NCI-H460 (cell line): ENCODE measurements at places on chromosomes 16 and 17.

- DNase-seq = no peak
Measured at GRCh38 chr17:77707546-77707945, 251.0 kb upstream of the TNRC6C start.

DNA sequence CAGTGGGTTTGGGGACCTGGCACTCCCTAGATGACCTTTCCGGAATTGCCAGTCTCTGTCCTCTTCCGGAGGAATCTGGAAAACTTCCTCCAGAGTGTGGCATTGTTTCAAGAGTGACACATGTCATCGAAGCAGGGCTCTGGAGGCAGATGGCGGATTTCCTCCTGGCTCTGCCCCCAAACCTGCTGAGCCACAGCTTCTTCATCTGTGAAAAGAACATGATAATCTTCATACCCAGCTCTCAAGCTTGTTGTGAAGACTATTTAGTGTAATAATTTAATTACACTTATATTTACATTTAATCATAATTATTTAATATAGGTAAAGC, 19.7 kb upstream of the TEX2 start:
- no peak for DNase-seq

DNA sequence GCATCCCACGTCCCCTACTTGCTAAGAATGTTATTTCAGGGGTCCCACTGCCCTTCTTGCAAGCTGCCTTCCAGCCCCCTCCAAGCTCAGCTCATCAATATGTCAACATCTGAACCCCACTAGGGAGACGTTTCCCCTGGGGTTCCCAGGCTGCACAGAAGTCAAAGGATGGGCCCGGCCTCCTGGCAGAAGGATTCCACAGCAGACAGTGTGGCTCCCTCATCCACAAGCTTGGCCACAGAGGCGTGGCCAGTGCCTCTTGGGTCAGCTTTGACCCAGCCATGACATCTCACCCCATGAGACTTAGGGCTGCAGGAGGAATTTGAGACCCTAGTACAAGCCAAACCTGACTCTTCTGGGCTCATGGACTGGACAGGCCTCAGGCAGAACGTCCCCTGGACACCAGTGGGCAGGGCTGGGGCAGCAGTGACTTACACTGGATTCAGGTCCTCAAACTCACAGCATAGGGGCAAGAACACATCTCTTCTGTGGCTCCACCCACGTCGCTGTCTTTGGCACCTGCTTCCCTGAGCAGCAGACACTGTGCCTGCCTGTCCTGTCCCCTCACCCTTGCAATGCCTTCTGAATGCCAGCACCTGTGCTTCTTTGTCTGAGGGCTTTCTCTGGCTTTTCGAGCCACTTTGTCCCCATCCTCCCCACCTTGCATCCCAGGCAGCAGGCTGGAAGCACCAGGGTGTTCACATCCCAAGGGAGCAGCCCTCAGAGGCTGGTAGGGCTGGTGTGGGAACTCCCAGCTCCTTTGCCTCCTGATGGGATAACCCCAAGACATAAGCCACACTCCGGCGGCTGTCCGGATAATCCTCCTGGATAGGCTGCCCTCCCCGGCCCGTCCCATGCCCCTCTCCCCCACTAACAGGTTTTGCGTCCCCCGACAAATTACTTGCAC, 56.0 kb upstream of the ENPP7 start:
- DNase-seq = no peak

- no peak for DNase-seq
Measured at GRCh38 chr17:50027881-50028735, 27.8 kb upstream of the ITGA3 start.

DNA sequence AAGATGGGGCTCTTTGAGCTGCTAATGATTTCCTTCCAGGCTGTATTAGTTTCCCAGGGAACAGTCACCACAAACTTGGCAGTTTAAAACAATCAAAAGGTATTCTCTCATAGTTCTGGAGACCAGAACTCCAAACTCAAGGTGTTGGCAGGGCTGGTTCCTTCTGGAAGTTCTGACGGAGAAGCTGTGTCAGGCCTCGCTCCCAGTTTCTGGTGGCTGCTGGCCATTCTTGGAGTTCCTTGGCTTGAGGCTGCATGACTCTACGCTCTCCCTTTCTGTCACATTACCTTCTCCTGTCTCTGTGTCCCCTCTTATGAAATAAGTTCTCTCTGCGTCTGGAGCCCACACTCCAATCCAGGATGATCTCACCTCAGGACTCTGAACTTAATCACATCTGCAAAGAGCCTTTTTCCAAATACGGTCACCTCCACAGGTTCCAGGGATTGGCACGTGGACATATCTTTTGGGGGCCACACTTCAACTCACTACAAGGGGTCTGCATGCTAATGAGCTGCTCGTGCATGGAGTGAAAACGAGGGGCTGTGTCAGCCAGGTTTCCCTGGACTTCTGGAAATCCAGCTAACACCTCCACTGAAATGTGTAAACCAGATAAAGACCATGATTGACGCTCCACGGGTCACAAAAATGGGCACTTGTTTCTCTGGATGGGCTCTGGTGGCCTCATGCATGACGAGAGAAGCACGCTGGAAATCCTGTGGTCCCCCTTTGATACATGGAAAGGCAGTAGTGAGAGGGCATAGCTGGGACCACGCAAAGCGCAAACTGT, 78.3 kb downstream of the DYNLRB2 start:
- DNase-seq = no peak

DNA sequence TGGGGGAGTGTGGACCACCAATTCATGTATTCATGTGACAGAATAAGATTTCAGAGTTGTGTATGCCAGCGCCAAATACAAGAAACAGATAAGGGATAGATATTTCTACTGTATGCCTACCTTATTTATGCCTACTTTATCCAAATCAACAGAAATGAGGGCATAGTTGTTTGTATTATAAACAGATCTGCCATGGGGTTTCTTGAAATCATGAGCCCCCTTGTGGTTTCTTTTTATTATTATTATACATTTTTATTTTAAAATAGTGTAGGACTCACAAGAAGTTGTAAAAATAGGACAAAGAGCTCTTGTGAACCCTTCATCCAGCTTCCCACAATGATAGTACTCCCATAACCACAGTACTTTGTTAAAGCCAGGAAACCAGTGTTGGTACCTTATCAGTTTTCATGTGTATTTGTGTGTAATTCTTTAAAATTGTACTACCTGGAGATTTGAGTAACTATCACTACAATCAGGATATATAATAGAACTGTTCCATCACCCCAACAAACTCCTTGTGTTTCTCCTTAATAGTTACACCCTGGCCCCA, 229.4 kb downstream of the CCDC182 start:
- no peak for DNase-seq

DNA sequence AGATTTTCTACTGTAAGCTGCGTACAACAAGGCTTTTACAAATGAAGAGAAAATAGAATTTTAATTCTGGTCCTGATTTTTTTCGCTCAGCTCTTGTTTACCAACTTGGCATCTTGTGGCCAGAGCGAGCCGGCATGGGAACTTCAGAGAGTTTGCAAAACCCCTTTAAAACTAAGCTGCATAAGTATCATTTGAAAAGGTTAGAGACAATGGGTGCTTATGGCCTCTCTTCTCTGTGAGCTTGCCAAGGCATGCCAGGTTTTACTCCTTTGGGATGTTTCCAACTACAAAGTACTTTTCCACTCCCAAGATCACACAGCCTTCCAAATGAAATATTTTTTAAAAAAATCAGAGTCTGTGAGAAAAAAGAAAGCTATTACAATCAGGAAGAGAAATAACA, 62.4 kb upstream of the FA2H start:
- DNase-seq = no peak

DNA sequence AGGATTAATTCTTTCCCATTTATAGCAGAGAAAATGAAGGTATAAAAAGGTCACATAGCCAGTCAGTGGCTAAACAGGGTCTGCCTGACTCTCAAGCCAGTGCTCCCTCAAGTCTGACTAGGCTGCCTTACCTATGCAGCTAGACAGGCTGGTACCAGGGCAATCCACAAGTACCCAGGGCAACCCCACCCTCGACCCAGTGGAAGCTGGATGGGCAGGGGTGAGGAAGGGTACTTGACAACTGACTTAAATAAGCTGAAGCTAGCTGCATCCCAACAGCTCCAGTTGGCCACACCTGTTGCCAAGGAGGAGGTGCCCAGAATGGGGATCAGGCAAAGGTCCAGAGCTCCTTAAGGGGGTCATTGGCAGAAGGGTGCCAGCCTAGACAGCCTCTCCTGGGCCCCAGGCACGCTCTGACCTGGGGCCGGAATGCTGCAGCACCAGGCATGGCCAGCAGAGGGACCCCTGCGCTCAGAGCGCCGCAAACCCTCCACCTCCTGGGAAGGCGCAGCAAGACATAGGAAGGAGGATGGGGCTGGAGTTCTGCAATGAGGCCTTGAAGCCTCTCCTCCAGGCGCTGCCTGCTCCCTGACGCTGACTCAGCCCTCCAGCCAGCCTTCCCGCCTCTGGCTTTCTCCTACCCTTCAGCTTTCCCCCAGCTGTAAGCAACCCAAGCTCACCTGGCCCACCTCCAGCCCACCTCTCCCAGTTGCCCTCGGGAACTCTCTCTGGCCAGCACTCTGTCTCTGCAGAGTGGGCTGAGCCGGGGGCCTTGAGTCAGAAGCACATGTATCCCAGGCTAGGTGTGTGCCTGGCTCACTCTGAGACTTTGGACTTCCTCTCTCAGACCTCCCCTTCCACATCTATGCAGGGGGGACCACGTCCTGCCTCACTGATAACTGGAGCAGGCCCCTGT, 28.8 kb downstream of the MPP2 start:
- peak; percentile 61 for DNase-seq

GRCh38 chr17:41392278-41392677, 5.1 kb downstream of the KRT31 start:
- DNase-seq = no peak

DNA sequence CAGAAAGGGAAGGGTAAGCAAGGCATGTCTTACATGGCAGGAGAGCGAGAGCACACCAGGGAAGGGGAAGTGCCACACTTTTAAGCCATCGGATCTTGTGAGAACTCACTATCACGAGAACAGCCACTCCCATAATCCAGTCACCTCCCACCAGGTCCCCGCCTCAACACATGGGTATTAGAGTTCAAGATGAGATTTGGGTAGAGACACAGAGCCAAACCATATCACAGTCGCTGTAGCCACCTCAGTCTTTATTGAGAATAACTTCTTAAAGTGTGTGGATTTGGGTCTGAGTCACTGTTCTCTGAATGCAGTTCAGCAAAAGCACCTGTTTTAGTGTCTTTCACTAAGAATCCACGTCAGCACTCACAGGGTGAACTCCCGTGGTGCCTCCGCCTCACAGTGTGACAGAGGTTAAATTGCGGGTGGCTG, 195.2 kb upstream of the CHMP6 start:
- no peak for DNase-seq

DNA sequence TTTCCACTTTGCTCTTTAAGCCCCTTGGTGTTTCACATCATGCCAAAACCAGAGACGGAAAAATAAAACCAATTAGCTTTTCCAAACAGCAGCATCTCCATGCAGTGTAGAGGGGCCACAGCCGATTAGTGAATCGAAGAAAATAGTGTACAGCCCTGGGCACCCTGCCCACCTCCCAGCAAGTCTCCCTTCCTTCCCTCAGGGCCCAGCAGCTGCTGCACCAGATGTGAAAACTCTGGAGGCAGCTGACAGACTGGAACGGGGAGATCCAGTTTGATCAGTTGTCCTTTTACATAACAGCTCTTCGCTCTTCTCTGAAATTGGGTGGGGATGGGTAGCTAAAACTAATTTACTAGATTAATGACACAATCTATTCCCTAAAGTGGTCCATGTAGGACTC, 19.3 kb downstream of the TMEM11 start:
- DNase-seq = no peak

DNA sequence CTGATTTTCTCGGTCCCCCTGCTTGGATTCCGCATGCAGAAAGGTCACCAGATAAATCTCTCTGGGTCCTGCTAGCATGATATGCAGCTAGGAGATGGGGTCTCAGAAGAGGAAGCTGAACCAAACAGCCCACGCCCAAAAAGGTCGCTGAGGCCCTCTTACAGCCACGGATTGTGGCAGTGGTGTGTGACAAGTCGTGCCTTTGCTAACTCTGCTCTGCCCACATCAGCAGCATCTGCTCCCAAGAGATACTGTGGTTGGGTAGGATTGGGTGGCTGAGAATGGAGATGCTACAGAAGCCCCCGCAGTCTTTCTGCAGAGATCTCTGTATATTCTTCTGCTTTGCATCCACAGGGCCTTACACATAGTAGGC, 15.2 kb upstream of the SKAP1 start:
- no peak for DNase-seq

- DNase-seq = no peak
Measured at GRCh38 chr16:57873218-57873617, 70.9 kb upstream of the KIFC3 start.

- no peak for DNase-seq
Measured at GRCh38 chr16:56983211-56983751, 6.1 kb upstream of the NLRC5 start.

- DNase-seq = no peak
Measured at GRCh38 chr16:30065943-30066760, 592 bp downstream of the ALDOA start.

DNA sequence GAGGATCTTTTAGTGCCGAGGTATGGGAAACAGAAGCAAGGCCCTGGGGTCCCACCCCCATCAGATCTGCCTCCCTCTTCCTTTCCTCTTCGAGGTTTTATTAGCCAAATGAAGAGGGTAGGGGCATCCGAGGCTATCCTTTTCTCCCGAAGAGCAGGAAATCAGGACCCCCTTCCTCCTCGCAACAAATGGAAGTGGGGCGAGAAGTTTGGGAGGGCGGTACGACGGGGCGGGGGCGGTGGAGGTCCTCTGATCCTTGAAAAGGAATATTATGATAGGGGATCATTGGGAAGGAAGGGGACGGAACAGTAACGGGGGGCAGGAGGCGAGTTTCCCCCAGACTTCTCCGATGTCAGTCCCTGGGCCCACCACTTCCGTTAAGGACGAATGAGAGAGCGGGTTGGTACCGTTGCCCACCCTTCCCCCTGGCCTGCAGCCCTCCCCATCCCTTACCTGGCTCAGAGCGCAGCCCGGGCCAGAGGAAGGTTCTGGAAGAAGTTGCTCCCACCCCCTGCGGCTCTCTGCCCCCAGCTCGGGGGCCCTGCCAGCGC, 309 bp downstream of the FOXJ1 start:
- no peak for DNase-seq

- DNase-seq = no peak
Measured at GRCh38 chr16:23823475-23824384, 12.1 kb upstream of the PRKCB start.

GRCh38 chr16:56670620-56670934, 963 bp downstream of the MT1H start:
- no peak for DNase-seq

DNA sequence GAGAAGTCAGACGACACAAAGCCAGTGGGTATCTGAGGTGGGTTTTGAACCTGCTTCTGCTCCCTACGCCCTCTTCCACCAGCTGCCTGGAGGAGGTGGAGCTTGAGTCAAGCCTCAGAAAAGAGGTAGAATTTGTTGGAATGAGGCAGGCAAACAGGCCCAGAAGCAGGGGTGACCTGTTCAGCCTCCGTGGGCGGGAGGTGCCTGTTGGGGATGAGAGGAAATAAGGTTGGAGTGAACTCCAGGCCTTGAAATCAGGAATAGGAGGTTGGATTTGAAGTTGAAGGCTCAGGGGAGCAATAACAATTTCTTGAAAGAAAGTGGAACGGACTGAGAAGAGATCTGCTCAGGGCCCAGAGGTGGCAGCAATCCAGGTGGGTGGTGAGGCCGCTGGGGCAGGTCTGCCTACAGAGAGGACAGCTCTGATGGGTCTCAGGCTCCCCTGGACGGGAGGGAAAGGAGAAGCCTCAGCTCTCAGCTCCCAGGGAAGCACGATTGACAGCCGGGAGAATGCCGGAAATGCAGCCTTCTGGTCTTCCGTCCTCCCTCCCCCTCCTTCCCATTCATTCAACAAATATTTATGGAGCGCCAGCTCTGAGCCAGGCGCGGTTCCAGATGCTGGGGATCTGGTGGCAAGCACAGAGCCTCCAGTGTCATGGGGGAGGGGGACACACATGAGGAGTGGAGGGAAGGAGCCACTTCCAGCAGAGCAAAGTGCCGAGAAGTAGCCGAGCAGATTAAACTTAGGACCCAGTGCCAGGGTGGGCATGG, 61.9 kb upstream of the CIBAR2 start:
- peak; percentile 42 for DNase-seq
